ENCODE measurements at places on chromosomes 4 and X. TPM values are rescaled to one million over a fixed set of nuclear protein-coding genes. Genes with fewer than 3 reads are reported as not detected.

DNA sequence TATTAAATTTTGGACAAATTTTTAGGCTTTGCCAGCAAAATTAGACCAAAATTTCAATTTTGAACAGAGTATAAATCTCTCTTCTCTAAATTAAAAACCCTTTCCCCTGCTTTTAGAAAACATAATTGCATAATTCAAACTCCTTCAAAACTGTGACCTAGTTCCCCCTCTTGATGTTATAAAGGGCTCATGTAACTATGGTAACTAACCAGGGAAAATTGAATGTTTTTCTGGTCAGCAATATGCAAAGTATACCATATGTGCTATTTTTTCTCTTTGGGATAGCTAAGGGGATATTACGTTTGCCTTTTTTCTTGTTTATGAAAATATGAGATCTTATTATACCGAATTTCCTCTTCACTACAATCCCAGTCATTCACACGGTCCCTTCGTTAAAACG lies 5.1 kb upstream of the ING2 start:
- DNase-seq: no peak

DNA sequence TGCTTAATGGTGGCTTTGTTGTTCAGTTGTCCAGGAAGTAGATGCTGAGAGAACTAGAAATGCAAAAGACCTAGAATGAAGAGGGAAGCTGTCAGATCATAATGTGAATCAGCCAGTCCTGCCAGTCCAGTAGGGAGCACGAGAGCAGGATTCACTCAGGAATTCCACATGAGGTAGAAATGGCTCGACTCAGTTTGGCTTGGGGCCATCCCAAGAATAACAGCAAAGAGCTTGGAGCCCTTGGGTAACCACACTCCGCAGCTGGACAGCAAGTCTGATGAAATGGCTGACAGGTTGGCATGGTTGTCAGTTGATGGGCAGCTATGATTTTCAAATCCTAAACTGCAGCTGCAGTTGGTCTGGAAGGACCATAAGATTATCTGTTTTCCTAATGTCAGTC lies 44.5 kb upstream of the WDR1 start:
- DNase-seq: no peak

- no peak for DNase-seq
Observed at GRCh38 chrX:8455557-8455956, 9.1 kb upstream of the VCX3B start.

GRCh38 chr4:82886147-82886942 lies 4.6 kb downstream of the SEC31A start:
- DNase-seq: no peak

GRCh38 chr4:77827343-77827742 lies 8.2 kb upstream of the CNOT6L start:
- no peak for DNase-seq

Gene RPA4
- total RNA-seq: 1.4 TPM

Gene SMIM14
- 98.0 TPM for total RNA-seq

Gene ATP7A
- total RNA-seq: 11.9 TPM

Gene ARHGAP6
- 19.6 TPM for total RNA-seq

Gene TBC1D8B
- total RNA-seq: 9.4 TPM

Gene SFRP2
- total RNA-seq: 313 TPM

Gene FOXR2
- not detected for total RNA-seq
